ENCODE measurements at places on chromosomes 16 and 17.

GRCh38 chr16:64352246-64352645, 769.6 kb downstream of the CDH11 start:
- no peak for DNase-seq

DNA sequence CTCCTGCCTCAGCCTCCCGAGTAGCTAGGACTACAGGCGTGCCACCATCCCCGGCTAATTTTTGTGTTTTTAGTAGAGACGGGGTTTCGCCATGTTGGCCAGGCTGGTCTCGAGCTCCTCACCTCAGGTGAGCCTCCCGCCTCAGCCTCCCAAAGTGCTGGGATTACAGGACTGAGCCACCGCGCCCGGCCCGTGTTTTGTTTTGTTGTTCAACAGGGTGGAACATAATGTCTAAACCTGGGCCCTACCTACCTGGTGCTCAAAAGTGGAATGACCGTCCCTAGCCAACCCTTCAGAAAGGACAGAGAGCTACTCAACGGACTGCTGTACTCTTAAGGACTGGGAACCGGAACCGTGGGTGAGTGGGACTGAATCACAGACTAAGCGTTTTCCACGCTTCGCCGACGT, 772 bp upstream of the KIF22 start:
- no peak for DNase-seq

- DNase-seq, result no peak
Observed at GRCh38 chr17:83198366-83199341, 119.2 kb downstream of the METRNL start.

- no peak for DNase-seq
Observed at GRCh38 chr17:58436805-58437239, 19.5 kb upstream of the RNF43 start.

GRCh38 chr16:47719713-47720112, 258.6 kb downstream of the PHKB start:
- DNase-seq, result no peak

DNA sequence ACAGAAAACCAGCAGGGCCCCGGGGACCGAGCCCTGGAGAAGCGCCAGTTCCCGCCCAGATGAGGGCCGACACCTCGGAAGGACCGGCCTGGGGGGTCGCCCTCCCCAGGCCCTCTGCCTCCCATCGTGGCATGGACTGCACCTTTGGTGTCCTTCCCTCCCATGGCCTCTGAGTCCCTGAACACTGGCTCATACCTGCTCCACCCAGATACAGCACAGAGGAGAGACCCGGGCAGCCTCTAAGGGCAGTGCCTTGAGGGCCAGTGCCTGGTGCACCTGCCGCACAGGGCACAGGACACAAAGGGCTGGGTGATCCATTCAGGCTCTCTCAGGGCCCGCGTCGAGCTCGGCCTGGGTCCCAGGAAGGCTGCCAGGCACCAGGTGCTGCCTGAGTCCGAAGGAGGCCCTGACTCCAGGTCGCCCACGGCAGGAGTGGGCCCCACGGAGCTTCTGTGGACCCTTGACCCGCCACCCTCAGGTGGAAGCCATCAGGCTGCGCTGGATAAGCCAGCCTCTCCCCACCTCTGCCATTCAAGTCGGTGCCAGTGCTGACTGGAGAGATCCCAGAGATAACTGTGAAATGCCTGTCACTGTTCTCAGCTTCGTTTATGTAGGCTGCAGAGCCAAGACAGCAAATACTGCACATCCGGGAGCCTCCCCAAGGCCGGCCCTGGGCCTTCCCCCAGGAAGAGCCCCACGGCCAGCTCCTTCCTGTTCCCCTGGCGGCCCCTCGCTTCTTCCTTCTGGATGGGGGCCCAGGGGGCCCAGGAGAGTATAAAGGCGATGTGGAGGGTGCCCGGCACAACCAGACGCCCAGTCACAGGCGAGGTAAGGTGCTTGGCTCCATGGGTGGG, at the start of gene ZG16B:
Gene ZG16B (plus strand): TSS at position 803 of the 854 bp plus-strand sequence. CDS start 139 bp downstream, outside the sequence.
- DNase-seq, result no peak

GRCh38 chr17:82092995-82093751, 4.9 kb downstream of the FASN start:
- DNase-seq, result no peak

DNA sequence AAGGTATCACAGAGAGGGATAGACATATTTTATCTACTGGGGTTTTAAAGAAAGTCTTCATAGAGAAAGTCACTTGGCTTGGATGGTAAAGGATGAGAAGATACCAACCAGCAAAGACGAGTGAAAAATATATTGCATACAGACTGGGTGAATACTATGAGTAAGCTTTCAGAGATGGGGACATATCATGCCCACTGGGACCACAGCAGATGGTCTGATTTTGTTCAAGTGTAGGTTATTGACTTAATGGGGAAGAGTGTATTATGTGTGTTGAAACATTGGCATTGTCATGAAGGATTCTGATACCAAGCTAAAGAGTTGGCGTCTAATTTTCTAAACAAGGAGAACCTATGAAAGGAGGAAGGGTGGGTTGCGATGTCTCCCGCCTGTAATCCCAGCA, 13.8 kb upstream of the MMD start:
- DNase-seq, result no peak

- DNase-seq, result no peak
Observed at GRCh38 chr17:57593739-57594462, 151.2 kb downstream of the CCDC182 start.

DNA sequence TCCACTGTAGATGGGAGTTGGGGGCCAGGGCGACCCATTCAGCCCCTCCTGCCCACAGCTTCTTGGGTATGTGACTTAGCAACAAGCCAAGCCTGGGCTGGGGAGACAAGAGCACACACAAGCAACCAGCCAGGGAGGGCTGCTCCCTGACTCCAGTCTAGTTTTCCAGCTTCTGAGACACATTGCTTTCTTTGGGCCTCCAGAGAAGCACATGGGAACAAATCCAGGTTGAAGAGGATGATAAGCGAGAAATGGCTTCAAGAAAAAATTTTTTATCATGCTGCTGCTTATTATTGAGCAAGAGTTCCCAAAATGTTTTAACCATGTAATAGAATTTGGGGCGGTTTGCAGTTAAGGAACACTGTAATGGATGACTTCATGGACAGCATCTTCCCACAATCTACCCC, 173.7 kb downstream of the SOX9 start:
- DNase-seq, result no peak

GRCh38 chr16:48628359-48628985, 18.5 kb upstream of the N4BP1 start:
- no peak for DNase-seq

- DNase-seq, result peak; percentile 13
Observed at GRCh38 chr17:46818316-46818928, at the start of gene WNT3. WNT3 (minus strand) TSS chr17:46818692; CDS start chr17:46818597, 95 bp downstream.

- no peak for DNase-seq
Observed at GRCh38 chr17:36127199-36127893, 23.7 kb downstream of the CCL4 start.

DNA sequence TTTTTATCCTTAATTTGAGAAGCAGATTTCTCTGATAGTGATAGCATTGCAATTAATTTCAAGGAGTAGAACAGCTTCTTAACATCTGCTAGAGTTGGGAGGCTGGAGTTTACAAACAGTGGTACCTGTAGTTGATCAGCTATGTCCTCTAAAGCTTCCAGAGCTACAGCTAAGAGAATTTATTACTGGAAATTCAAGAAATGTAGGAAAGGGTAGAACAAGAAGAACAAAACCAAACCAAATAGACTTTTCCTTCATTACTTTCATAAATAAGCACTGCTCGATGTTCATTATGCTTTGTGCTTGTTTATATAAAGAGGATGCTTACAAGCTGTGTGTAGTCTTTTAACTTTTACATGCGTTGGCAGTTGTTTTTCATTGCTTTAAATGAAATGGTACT, 333.6 kb upstream of the TBX2 start:
- DNase-seq, result no peak

- DNase-seq, result no peak
Observed at GRCh38 chr16:2154533-2155090, 970 bp upstream of the TRAF7 start.

GRCh38 chr16:31182391-31182790, 2.5 kb downstream of the FUS start:
- no peak for DNase-seq

DNA sequence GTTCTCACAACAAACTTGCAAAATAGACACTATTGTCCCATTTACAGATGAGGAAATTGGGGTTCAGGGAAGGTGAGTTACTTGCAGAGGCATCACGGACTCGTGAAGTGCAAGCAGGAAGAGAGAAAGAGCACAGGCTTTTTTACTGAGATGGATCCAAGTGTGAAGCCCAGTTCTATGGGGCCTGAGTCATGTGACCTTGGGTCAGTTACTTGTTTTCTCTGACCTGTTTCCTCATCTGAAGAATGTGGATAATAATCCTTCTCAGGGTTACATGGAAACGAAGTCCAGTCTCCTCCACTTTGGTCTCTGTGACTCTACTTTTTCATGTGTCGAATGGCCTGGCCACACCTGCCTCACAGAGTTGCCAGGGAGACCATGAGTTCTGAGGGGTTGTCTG, 134.4 kb downstream of the SPACA3 start:
- DNase-seq, result no peak

DNA sequence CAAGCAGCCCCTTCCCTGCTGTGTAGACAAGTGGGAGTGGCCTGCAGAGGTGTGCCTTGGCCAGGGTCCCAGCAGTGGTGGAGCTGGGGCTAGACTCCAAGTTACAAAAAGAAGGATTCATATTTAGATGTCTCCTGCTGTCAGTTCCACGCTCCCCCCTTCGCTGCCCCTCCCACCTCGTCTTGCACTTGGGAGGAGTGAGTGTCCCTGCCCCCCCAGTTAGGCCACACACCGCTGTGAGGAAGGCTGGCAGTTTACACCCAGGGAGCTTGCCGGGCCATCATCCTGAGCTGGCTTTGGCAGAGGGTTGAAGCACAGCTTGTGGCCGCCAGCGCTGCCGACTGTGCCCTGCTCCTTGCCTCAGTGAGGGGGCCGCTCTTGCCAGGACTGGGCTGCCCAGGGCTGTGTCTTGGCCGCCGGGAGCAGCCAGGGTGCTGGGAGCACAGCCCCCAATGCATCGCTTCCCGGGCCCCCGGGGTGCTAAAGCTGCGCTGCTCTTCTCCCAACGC, 44.3 kb downstream of the ELAC2 start:
- DNase-seq, result no peak

DNA sequence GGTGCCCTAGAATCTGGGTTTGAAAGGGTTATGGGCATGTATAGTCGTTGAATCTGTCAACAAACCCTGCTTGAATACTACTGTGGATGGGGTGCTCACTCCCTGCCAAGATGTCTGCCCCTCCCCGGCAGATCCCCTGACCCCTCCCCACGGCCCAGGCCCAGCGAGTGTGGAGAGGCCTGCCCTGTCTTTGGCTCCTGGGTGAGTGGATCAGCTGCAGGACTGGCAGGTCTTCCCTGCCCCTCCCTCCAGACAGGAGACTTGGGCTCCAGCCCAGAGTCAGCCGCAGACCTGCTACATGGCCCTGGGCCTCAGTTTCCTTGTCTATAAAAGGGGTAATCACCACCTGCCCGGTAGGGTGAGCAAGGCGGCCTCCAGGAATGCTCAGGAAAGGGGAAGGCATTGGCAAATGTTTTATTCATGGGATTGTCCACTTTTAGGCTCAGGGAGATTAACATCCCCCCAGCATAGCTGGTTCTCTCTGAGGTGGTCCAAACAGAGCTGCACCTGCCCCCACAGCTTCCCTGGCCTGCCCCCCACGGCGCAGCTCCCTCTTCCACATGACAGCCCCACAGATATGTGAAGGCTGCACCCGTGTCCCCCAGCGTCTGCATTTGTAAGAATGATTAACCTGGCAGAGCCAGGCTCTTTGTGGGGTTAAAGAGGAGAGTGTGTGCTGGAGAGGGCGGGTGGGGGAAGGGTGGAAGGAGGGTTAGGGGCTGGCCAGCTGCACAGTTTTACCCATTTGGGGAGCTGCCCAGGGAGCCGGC, 18.5 kb upstream of the SPNS2 start:
- no peak for DNase-seq

DNA sequence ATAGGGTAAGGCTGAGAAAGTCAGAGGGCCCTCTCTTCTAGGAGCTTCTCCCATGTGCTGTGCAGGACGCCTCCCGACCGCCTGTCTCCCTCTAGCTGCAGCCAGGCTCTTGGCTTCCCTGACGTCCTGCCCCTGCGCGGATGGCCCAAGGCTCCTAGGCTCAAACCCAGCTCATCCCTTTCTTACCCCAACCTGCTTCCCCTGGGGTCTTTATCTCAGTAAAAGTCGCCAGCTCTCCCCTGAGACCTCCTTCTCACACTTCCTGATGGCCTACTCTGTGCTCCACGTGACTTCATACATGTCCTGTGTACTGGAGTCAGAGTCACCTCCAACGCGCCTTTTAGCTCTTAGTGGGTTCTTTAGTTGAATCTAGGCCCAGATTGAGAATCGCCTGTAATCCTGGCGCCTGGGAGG, 1.1 kb upstream of the ZNF747 start:
- DNase-seq, result peak; percentile 43

GRCh38 chr16:9053006-9053601, 38.3 kb upstream of the HAPSTR1 start:
- DNase-seq, result no peak

GRCh38 chr16:70805380-70805779, 4.4 kb upstream of the VAC14 start:
- DNase-seq, result no peak

GRCh38 chr16:59510008-59510424, 775.9 kb upstream of the GOT2 start:
- DNase-seq, result no peak

GRCh38 chr17:69050999-69051775, 9.5 kb downstream of the ABCA9 start:
- no peak for DNase-seq

DNA sequence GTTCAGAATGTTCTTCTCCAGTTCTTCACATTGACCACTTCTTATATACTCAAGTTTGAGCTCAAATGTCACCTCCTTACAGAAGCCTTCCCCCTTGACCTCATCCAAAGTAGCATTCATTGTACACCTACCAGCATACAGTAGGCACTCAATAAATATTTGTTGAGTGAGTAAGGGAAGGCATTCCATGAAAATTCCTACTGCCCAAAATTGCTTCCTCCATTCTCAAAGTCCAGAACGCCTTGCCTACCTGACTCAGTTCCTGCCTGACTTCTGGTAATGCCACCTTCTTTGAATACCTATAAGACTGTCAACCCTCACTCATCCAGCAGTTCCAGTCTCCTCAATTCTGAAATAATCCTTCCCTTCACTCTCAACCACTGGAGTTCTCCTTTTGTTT, 14.8 kb upstream of the BPTF start:
- no peak for DNase-seq

Data from activated T-helper 1 cell treated with Interleukin-2 at 50 U/mL for 16 hours (primary cell).